ENCODE measurements at places on chromosomes 16 and 17.

- no peak for DNase-seq
Observed at GRCh38 chr17:64335486-64335885, 55.2 kb downstream of the PECAM1 start.

DNA sequence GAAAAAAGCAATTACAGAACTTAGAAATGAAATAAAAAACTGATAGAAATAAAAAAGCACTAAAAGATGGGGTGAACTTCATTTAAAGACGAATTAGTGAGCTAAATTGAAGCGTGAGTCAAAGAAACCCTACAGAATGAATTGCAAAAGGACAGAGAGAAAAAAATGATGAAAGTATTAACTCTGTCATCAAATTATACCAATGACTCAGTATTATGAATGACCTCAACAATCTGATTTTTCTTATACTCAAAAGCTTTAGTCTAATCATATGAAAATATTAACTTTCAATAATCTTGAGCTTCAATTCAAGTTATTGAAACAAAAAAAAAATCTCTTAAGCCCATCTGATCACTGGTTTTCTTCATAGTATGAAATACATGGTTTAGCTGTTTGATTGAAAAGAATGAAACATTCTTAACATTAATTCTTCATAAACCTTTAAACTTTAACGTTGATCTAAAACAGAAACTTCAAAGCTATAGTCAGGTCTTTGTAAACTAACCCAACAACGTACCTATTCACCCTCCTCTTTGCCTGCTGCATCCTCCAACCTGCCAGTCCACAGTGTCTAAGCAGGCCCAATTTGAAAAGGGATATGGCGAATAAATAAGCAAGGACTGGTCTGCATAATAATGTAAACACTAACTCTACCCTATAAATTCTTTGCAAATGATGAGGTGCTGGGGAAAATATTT is 6.6 kb downstream of the ABCA5 start:
- no peak for DNase-seq

DNA sequence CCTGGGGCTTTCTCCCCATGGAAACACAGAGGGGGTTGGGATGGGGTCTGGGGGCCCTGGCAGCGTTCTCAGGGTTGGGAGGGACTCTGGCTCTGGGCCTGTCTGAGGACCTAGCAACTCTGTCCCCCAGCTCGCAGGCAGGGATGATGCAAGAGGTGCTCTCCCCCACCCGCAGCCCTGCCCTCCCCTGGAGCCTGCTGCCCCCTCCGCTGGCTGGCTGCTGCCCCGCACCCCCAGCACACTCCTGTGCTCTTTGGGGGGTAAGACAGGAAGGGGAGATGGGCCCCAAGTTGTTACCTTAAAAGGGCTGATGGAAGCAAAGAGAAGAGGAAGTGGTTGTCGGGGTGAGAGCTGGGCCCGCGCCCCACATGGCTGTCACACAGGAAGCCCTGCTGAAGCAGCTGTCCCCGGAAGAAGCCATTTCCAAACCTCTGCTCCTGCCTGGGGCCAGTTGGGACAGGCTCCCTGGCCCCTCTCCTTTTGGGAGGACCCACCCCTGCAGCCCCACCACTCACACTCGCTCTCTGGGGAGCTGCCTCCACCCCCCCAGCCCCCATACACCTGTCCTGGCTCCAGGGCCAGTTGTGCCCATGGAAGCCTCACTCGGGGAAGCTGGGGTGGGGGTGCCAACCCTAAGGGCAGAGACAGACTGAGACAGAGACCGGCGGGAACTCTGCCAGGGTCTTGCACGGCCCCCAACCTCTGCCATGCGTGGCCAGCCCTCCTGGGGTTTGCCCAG is 2.5 kb downstream of the CORO1A start:
- DNase-seq, result no peak

- DNase-seq, result no peak
Observed at GRCh38 chr16:1154887-1155331, 2.0 kb downstream of the CACNA1H start.

GRCh38 chr16:30744183-30744582 is 4.0 kb upstream of the PHKG2 start:
- DNase-seq, result no peak

GRCh38 chr17:61837175-61838051 is 25.9 kb downstream of the BRIP1 start:
- no peak for DNase-seq

Measured in GOT3 (cell line).